ENCODE measurements at places on chromosomes 2 and 18. TPM values are rescaled to one million over a fixed set of nuclear protein-coding genes. Genes with fewer than 3 reads are reported as not detected.

FIGLA gene
- total RNA-seq: not detected

ALPI gene
- not detected for total RNA-seq

OSR1 gene
- total RNA-seq: 179 TPM

PSMG2 gene
- total RNA-seq: 92.1 TPM

CYS1 gene
- total RNA-seq: 2.1 TPM

SCTR gene
- total RNA-seq: not detected

CAB39 gene
- total RNA-seq: 28.3 TPM

SPATA3 gene
- not detected for total RNA-seq

RHOB gene
- 383 TPM for total RNA-seq

ALK gene
- total RNA-seq: not detected

PCARE gene
- not detected for total RNA-seq

PROKR1 gene
- not detected for total RNA-seq

CDKL4 gene
- total RNA-seq: 0.58 TPM

NEU2 gene
- not detected for total RNA-seq

CRYGC gene
- total RNA-seq: not detected

SYT4 gene
- total RNA-seq: not detected

RESP18 gene
- total RNA-seq: not detected

IL1B gene
- 0.09 TPM for total RNA-seq

CD226 gene
- 0.82 TPM for total RNA-seq

VIT gene
- 3.4 TPM for total RNA-seq

PSD4 gene
- total RNA-seq: 0.85 TPM

CARF gene
- 8.3 TPM for total RNA-seq

LAMA3 gene
- 3.5 TPM for total RNA-seq

CYBRD1 gene
- total RNA-seq: 309 TPM

MOB1A gene
- 66.5 TPM for total RNA-seq

KCNK3 gene
- total RNA-seq: 0.09 TPM

ZNF804A gene
- 0.51 TPM for total RNA-seq
